ENCODE measurements at places on chromosomes 16 and 17.

DNA sequence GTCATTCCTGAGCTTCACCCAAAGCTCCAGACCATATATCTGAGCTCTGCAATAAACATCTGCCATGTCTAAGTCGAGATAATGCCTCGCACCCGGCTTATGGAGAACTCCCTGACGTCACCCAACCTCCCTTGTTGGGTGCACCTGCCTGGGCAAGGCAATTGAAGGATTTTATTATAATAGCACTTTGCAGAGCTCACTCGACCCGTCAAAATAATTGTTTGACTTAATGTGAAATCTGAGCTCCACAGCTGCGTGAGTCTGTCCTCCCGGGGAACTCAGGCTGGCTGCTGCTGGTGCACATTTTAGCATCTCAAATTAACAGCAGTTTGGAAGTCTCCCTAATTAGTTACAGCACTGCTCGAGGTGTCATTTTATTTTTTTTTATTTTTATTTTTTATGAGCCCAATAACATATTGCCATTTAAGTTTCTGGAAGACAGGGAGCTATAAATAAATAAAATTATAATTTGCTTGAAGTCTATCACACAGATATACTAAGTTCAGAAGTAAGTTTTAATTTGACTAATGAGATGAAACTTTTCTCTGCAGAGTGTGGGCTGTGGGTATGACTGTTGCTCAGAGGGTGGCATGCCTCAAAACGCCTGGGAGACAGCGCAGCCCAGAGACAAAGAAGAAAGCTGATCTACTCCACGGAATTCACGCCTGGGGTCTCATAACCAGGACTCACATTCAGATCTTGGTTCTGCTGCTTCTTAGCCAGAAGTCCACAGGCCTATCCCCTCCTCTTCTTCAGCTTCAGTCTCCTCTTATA is 401.4 kb upstream of the C16orf82 start:
- DNase-seq = no peak

DNA sequence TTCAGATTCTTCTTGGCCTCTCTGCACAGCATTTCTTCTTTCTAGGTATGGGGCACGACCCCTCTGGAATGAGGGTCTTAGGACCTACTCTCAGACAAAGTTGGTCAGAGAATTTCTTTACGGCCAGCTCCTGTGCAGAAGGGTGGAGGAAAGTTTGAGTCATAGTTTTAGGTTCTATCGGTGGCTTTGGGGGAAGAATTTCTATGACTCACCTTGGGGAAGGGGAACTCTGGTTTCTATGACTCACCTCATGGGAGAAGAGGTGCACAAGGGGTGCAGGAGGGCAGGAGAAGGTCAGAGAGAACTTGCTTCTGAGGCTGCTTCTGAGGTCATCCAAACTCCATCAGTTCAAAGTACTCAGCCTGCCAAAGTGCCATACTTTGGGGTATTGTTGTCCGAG is 2.5 kb upstream of the ABCC12 start:
- peak; percentile 22 for DNase-seq

GRCh38 chr17:74430706-74431567 is 951 bp upstream of the GPRC5C start:
- DNase-seq = no peak

GRCh38 chr16:71807905-71808592 is 585 bp downstream of the AP1G1 start:
- DNase-seq = peak; percentile 57

DNA sequence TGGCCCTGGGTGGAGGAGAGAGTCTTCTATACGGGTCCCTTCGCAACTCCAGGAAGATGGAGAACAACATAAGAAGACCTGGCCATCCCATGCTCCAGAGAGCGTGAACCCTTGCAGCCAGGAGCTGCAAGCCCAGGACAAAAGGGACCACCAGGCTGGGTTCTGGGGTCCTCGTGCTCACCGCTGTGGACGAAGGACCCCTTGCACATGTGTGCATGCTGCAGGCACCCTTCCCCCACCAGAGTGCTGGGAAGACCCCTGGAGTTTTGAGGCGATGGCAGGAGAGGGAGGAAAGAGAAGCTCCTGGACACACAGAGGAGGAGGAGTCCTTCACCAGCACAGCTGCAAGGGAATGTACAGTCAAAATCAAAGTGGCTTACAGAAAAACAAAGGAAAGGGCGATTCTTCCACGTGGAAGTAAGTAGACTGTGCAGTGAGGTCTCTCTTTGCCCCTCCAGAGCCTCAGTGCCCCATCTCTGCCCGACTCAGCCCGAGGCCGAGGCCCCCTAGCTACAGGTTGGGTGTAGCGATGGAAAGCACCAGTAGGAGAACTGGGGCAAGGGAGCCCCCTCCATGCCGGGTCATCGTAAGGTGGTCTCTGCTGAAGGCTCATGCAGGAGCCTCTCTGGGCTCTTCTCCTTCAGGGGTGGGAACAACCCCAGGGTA is 51.3 kb downstream of the PIMREG start:
- no peak for DNase-seq

DNA sequence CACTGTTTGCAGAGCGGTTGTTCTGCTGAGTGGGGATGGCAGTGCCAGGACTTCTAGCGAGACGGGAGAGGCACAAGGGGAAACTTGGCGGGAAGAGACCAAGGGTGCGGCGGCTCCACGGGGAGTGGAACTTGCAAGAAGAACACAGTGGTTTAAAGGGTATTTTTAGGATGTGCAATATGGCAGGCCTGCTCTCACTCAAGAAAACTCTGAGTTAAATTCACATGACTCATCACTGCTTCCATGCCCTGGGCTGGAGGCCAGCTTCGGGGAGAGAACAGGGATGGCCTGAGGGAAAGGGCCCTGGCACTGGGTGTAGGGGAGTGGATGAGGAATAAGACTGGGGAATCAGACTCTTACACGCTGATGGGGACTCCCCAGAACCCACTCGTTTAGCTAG is 13.3 kb upstream of the CD300LD start:
- DNase-seq = no peak

DNA sequence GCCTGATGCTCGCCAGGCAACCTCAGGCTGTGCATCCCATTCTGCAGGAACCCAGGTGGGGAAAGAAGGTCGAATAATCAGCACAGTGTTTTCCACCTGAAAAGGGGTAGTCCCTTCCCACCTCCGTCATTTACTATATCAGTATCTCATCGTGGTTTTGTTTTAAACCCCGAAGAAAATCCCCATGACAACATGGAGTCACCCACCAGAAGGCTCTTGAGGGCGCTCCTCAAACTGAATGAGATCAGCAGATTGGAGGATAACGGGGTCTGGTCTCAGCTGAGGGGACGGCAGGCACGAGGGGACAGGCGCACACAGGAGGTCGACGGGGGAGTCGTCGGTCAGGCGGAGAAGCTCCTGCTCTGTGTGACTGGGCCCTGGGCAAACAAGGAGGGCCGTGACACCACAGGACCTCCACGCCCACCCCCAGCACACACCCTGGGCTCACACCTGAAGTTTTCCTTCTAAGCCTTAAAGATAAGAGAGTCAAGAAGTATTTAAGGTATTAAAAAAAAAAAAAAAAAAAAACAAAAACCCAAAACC is 44.2 kb downstream of the MARF1 start:
- DNase-seq = no peak

DNA sequence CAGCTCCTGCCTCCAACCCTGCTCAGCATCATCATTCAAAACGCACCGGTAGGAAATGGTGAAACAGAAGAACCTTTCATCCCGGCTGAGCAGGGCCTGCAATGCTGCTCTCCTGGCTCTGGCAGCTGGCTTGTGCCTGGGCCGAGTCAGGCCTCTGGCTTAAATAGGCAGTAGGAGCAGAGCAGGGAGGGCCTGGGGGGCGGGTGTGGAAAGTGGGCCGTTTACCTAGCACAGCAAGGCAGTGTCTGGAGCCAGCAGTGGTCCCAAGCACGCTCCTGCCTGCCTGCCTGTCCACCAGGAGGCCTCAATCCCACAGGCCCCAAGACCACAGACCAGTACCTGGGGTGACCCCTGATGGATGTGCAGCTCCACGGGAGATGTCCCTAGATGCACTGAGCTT is 59.3 kb downstream of the SMPD3 start:
- DNase-seq = no peak

DNA sequence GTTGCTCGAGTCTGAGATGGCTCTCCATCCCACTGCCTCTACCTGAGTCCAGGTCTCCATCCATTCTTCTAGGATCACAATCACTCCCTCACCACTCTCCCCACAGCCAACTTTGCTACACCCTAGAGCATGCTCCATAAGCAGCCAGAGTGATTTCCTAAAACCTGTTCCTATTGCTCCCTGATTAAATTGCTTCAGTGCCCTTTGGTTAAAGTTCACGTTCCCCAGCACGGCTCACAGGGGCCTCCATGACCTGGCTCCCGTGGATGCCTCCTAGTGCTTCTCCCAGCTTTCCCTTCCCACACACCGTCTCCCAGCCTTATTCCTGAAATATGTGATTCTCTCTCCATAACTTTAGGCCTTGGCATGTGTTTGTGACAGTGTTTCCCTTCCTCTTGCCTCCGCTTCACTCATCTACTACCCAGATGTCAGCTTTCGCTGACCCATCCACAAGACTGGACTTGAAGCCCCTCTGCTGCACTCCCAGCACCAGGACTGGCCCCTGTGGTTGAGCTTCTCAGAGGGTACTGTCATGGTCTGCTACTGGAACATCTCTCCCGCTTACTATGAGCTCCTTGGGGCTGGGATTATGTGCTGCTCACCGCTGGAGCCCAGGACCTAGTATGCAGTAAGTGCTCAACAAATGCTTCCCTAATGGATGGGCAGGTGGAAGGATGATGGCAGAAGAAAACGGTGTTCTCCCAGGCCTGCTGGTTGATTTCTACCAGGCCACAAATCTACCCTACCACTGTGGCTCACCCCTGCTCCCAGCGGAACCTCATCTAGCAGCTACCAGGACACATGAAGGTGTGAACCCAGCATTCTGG is 17.9 kb downstream of the MYO18A start:
- no peak for DNase-seq

- peak; percentile 35 for DNase-seq
Observed at GRCh38 chr16:79598348-79599181, 2.0 kb downstream of the MAF start.

DNA sequence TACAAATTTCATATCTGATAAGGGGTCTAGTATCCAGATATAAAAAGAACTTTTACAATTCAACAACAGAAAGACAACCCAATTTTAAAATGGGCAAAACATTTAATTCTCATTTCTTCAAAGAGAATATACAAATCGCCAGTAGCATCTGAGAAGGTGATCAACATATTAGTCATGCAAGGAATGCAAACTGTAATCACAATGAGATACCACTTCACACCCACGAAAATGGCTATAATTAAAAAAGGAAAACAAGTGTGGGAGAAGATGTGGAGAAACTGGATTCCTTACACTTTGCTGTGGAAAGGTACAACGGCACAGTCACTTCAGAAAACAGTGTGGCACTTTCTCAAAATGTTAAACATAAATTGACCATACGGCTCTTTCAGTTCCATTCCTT is 168.2 kb downstream of the VPS53 start:
- DNase-seq = no peak

DNA sequence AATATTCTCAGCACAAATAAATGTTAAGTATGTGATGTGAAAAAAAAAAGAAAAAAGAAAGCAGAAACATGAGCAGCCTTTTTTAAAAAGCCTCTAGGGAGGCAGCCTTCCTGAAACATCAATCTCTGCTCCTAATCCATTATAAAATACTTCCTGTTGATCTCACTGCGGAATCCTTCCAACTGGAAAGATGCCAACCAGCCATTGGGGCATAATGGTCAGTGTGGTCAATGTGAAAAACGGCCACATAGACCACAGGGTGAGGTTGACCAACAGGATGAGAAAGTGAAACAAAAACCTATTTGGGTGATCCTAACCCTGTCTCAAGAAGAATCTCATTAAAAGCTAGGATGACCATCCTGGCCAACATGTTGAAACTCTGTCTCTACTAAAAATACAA is 26.1 kb upstream of the ABCA8 start:
- DNase-seq = no peak

- DNase-seq = no peak
Observed at GRCh38 chr17:58324409-58325288, 3.9 kb downstream of the TSPOAP1 start.

DNA sequence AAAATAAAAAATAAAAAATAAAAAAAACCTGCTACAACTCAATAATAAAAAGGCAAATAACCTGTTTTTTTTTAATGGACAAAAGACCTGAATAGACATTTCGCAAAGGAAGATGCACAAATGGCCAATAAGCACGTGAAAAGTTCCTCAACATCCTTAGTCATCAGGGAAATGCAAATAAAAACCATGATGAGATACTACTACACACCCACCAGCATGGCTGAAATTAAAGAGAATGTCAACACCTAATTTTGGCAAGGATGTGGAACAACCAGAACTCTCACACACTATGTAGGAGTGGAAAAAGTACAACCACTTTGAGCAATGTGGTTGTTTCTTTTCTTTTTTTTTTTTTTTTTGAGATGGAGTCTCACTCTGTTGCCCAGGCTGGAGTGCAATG is 24.6 kb downstream of the COG7 start:
- DNase-seq = no peak

DNA sequence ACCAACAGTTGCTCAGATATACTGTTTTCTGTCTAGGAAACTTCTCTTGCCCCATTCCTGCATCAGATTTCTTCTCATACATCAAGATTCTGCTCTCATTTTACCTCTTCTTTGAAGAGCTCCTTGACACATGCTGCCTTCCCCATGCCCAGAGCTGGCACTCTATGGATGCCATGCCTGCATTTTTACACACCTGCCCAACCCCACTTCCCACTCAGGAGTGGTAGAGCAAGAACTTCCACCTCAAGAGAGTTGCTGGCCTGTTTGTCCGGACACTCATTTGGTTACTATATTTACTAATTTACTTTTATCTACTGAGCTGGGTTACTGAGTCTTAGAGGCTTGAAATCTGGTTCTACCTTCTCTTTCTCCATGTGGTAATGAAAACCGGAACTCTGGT is 98.3 kb upstream of the HLF start:
- no peak for DNase-seq

DNA sequence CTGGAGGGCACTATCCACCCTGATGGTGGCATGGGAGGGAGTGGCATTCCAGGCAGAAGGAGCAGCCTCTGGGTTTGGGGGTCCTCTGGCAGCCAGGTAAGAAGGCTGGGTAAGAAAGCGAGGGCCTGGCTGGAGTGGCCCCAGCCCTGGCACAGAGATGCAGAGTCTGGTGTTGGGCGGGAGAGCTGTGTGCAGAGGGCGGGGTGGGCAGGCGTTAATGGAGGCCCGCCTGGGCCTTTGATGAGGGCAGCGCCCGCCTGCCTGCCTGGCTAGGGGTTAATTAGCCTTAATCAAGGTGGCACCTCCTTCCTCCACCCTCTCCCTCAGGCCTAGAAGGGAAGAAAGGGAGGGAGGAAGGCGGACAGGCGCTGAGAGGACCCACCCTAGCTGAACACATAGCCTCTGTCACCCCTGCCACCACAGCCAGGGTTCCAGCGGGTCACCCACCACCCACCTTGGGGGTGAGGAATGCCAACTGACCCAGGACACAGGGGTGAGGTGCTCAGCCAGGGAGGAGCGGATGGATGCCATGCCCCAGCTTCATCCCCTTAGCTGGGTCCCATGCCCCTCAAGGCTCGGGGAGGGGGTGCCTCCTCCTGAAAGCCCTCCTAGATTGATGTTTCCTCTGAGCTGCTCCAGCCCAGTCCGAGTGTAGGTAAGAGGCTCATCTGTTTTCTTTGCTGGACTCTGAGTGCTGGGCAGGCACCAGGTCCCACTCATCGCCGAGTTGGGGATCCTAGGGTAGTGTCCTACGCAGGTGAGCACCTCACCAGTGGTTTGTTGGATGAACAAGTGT is 13.4 kb upstream of the FAM83G start:
- DNase-seq = no peak

- no peak for DNase-seq
Observed at GRCh38 chr17:46720408-46720807, 98.1 kb downstream of the WNT3 start.

Measured in stimulated activated CD4-positive, alpha-beta T cell treated with anti-CD3 and anti-CD28 coated beads, Interleukin-4, amount 100 ng/mL, for 4 hours (primary cell).